ENCODE measurements at places on chromosomes 5 and 9.
A peak's percentile ranks its signal among the peaks of the same experiment; 100 is the strongest.

DNA sequence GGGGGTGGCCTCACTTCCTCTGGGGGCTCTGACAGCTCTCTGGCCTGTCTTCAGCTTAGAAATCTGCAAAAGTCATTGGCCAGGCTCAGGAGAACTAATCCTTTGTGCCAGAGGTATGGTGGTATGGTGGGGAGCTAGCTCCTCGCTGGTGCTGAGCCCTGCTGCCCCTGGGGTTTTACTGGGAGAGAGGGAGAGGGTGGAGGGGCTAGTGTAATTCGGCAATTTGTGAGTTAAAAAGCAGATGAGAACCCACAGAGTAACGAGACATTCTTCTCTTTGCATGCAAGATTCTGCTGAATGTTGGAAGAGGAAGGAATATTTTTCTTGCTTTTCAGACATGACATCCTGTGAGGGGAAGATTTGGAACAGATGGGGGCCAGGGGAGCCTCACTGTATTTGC lies 65.5 kb upstream of the SPRY4 start:
- no peak for DNase-seq

DNA sequence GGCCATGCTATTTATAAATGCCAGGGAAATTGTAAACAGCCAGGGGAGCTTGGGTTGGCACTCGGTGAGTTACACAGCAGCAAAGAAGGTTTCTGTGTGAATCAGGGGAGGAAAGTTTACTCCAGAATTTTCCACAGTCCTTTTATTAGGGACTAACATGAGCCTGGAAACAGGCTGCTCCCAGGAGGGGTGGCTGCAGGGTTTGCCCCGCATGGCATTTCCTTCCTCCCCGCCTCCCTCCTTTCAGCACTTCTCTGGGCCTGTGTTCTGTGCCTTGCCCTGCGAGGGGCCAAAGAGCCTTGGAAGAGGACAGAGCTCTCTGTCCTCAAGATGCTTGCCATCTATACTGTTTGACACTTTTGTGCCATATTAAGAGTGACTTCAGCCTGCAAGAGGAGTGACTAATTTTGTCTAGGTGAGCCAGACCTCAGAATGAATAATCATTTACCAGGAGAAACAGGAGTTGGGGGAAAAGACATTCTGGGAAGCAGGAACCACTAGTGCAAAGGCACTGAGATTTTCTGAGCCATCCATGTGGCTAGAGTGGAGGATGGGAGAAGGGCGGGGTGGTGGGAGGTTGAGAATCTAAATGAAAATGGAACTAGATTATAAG lies 1.8 kb downstream of the GSN start:
- DNase-seq, result no peak

DNA sequence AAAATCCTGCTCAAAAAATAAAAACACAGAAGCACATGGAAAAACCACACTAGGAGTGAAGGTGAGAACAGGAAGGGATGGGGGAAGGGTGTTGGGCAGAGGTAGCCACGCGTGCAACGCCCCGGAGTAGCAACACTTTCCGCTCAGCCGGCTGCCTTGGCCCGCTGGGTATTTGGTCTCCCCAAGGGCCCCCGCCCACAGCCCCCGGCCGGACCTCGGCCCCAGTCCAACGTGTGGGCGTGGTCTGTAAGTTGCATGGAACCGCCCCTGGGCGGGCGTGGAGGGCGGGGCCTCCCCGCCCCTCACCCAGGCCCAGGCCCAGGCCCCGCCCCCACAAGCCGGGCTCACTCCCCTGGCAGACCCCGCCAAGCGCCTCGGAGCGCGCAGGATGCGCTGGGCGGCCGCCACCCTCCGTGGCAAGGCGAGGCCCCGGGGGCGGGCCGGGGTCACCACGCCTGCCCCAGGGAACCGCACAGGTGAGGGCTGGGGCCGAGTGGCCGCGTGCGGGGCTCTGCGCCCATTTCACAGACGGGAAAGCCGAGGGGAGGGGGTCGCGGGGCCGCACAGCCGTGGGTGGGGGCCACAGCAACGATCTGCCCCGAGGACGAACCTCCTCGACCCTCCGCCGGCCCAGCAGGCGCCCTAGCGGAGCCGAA lies at the start of gene SUSD3:
Gene SUSD3, plus strand, starts transcription at position 347 of the 656 bp plus-strand sequence. Its CDS starts 42 bp downstream, at position 389.
- DNase-seq, result peak; percentile 82

- DNase-seq, result no peak
Measured at GRCh38 chr5:161105525-161105924, 253.5 kb upstream of the ATP10B start.

- DNase-seq, result no peak
Measured at GRCh38 chr5:137933491-137933911, 44.2 kb downstream of the PKD2L2 start.

GRCh38 chr9:87322840-87323635 lies 174.6 kb upstream of the DAPK1 start:
- DNase-seq, result no peak

DNA sequence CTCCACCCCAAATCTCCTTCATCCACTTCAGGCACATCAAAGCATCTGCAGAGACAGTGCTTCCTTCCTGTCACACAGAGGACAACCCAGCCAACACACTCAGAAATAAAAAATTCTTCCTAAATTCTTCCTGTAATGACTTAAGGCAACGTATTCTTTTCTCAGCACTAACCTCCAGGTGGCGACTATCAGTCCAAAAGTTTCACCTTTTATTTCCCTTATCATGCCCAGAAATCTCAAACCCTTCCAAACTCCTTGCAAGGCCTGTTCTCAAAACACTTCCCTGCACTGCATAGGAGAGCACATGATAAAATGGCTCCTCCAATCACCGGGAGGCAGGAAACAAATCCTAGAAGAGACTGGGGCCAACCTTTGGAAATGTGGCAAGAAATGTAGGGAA lies 35.1 kb downstream of the SLIT3 start:
- no peak for DNase-seq

DNA sequence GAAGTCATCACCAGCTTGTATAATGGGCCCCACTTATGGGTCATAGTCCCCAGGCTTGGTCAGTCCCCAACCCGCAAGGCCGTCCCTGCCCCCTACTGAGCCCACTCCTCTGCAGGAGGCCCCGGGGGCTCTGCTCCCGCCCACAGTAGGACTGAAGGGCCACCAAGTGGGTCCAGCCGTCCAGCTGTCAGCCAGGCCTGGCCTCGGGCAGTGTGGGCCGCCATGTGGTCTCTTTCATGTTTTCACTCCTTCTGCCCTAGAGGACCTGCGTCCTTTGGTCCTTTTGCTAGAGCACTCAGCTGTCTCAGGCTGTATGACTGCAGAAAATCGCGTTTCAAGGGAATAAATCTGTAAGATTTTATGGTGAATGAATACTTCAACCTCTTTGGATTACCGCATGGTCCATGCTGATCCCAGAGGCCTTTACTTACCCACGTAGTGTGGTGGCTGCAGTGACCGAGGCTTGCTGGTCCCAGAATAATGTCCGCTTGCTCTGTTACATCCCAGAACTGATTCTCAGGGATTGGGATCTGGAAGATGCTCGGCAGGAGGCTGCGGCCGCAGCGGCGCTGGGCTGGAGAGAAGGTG lies 105.7 kb upstream of the FAM120A start:
- DNase-seq, result no peak

DNA sequence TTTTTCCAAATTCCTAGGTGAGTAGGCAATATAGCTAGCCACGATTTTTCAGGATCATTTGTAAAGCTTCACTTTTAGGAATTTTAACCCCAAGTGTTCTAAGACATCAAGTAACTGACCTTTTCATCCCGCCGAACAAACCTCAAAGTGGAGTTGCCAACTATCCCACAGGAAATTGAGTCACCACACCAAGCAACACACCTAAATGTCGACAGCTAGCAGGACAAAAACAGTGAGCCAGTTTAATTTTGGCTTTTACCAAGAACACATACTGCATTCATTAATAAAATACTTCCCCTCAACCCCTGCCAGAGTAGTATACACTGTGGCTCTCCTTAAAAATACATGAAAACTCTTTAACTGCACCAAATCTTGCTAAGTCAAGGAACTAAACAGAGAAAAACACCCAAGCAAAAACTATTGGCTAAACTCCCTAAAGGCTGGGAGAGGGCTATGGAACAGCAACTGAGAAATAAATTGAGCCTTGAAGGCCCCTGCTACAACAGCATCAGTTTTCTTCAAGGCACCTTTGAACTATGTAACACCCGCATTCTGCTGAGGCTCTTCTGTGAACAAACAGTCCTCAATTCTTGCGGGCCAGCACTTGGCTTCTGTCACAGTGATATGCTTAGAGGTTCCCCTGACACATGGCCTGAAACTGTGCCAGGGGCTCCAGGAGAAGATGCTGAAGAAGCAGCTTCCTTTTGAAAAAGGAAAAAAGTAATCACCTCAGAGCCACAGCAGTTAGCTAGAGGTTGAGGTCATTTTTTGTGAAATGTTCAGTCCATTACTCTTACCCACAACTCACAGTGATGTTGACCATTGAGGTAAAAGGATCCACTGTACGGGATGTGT lies 459.6 kb downstream of the RAB3C start:
- peak; percentile 79 for DNase-seq

DNA sequence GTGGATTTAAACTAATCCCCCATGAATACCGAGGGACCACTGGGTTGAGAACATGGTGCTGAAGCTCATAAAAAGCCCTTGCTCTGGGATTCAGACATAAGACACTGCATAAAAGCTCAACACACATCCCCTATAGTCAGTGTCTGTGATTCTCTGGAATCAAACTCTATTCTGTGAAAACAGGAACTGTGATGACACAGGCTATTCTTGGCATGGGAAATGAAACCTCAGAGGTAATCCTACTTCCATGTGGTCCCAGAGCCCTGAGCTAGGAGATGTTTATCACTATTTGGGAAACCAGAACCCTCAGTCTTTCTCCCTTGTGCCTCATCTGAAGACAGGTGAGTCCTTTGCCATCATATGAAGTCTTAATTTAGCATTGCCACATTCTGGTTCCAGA lies 135.4 kb upstream of the PRSS3 start:
- DNase-seq, result no peak

- no peak for DNase-seq
Measured at GRCh38 chr5:74949976-74950375, 83.8 kb upstream of the FAM169A start.

GRCh38 chr9:129109537-129109903 lies 1.1 kb downstream of the CRAT start:
- peak; percentile 47 for DNase-seq

DNA sequence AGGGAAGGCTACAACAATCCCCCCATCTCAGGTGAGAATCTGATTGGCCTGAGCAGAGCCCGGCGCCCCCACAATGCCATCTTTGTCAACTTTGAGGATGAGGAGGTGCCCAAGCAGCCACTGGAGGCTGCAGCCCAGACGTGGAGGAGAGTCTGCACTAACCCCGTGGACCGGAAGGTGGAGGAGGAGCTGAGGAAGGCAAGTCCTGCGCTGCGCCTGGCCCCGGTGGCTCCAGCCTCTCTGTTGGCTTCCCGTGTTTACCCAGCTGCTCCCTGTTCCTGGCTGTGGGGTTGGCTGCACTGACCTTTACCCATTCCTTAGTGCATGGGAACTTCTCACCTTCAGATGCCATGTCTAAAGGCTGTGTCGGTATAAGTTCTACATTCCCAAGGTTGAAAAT lies 11.0 kb upstream of the CEL start:
- DNase-seq, result peak; percentile 23

DNA sequence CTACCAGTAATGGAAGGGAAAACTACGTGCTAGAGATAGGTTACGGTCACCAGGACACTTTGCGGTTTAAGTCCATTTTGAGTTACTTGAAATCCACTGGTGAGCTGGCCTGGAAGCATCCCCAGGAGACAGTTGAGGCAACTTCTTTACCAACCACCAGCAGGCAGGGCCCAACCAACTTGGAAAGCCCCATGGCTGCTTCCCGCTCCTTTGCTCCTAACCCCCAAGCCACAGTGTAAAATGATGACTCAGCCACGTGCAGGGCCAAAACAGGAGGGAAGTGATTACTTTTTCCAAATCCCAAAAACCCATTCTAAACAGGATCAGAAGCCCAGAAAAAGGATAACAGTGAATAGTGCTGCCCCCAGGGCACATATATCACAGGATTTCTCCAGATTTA lies 87.4 kb downstream of the PAX5 start:
- DNase-seq, result no peak

- peak; percentile 49 for DNase-seq
Measured at GRCh38 chr5:124605541-124605940, 140.9 kb downstream of the ZNF608 start.

- no peak for DNase-seq
Measured at GRCh38 chr5:125408448-125409233, 662.2 kb upstream of the ZNF608 start.

DNA sequence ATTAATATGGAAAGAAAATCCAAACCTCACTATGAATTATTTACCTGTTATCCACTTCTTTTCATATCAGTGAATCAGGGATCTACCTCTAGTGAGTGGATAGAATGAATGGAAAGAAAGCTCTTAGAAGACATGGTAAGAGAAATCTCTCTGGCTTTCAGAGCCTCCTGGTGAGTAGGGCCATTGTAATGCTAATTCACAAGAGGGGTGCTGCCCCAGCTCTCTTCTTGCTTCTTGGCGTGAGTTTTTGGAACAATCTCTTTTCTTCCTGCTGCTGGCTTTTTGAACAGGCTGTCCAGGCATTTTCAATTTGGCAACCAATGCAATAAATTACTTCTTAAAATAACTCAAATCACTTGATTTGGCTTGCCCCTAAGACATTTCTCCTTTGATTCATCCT lies 49.9 kb upstream of the KCNN2 start:
- no peak for DNase-seq

- no peak for DNase-seq
Measured at GRCh38 chr5:150114773-150115408, 28.5 kb upstream of the CSF1R start.

- DNase-seq, result peak; percentile 29
Measured at GRCh38 chr9:12813960-12814876, 39.4 kb downstream of the LURAP1L start.

DNA sequence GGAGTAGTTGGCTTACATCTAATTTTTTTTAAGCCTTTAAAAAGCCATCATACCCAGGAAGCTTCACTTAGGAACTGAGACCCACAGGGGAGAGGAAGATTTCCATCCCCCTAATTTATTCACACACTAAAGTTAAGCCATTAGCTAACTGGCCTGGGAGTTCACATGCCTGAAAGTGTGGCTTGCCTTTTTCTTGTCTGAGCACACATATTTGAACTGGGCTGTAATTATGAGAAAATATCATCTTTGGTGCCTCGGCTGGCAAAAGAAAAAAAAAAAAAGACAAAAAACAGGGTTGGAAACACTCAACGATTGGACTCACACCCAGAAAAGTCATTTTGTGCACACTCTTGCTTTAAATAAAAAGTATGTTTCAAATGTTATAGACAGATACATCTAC lies 847.3 kb downstream of the MAT2B start:
- no peak for DNase-seq

GRCh38 chr9:130918826-130919558 lies 20.1 kb downstream of the FIBCD1 start:
- peak; percentile 60 for DNase-seq

- DNase-seq, result no peak
Measured at GRCh38 chr5:113178073-113178779, 201.6 kb downstream of the DCP2 start.

GRCh38 chr5:172541773-172542136 lies 87.4 kb upstream of the SH3PXD2B start:
- no peak for DNase-seq

DNA sequence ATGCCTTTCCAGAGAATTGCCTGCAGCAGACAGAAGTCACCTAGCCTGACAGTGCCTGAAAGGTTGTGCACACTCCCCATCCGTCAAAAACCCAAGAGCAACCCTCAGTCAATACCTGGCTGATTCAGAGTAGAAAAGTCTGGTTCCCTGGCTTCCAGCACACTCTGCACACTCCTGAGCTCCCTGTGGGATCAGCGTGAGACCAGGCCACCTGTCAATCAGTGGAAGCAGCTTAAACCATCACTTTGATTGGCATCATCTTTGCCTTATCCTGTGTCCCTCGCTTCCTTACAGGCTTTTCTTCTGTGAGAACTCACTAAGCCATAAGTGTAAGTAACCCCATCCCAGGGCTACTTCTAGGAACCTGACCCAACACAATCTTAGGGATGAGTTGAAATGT lies 109.8 kb downstream of the ACTL7B start:
- no peak for DNase-seq

- no peak for DNase-seq
Measured at GRCh38 chr9:83245979-83246659, 183.2 kb upstream of the RASEF start.
